ENCODE measurements at places on chromosomes 5 and 9. TPM values are rescaled to one million over a fixed set of nuclear protein-coding genes. Genes with fewer than 3 reads are reported as not detected.

GRCh38 chr9:130301483-130302286 is 36.1 kb downstream of the HMCN2 start:
- no peak for DNase-seq

- no peak for DNase-seq
These were observed 84.2 kb downstream of the YIPF5 start for GRCh38 chr5:144086295-144086694.

DNA sequence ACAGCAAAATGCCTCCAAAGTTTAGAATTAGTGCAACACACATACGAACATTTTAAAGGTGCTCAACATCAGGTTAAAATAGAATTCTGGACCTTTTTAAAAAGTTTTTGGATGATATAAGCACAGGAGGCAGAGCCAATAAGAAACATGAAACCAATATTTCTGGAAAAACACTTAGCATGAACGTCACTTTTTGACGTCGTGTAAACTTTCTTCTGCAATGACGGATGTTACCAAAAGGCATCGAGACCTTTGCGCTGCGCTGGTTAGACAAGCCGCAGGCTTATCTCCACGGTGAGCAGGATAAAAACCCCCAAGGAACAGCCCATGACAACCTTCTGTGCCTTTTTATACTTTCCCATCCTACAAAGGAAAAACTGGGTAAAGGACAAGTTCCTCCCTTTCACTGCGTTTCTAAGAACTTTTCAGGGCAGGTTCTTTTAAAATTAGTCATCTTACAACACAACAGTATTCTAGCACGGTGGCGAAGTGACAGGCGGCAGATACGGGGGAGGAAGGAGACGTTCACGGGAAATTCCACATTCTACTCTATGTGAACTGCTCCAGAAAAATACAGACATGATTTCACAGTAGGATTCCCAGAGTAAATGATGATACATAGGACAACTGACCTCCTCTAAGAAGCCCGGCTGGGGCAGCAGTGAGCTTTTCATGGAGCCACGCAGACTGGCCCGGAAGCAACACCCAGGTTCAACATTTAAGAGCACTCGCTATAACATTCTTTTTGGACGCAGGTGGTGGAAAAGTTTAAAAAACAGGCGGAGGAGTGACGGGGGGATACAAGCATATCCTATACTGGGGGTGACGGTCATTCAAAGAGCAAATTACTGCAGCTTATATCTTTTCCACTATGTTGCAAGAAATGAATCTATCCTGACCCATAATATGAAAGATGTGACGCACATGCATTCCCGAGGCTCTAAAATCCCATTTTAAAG is 52.4 kb downstream of the USP20 start:
- no peak for DNase-seq

- DNase-seq: no peak
These were observed 361.0 kb upstream of the CDH6 start for GRCh38 chr5:30832519-30832918.

TPPP gene
- 9.4 TPM for total RNA-seq

DNA sequence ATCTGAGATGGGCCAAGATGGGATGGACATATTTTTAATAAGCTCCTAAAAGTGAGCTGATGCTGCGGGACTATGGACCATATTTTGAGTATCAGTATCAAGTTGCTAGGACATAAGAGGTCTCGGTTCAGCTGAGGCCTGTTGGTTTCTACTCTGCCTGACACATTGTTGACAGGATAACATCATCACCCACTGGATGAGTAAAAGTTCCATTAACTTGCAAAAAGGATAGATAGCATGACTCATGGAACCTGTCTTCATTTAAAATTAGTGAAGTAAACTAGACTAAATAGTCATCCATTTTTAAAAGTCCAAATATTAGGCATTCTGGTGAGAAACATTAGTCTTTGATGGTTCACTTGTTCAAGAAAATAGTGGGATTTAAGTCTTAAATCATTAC is 33.3 kb downstream of the PARP8 start:
- DNase-seq: no peak

GRCh38 chr5:67014191-67014590 is 182.4 kb downstream of the CD180 start:
- DNase-seq: no peak

DNA sequence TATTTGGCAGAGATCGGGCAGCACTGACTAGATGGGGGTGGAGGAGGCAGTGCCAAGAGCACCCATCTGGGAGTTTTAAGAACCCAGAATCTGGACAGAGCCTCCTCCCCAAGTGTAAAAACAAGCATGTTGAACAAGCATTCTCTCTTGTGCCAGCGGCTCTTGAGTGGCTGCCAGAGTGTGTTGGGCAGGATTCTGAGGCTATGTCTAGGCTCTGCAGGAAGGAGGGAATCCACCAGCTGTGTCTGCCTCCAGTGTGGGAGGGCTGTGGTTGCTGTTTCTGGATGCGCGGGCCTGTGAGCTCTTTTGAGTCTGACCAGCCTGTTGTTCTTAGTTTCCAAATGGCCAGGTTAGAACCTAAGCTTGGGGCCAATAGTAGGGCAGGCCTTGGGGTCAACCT is 39.8 kb downstream of the HMCN2 start:
- DNase-seq: no peak

DNA sequence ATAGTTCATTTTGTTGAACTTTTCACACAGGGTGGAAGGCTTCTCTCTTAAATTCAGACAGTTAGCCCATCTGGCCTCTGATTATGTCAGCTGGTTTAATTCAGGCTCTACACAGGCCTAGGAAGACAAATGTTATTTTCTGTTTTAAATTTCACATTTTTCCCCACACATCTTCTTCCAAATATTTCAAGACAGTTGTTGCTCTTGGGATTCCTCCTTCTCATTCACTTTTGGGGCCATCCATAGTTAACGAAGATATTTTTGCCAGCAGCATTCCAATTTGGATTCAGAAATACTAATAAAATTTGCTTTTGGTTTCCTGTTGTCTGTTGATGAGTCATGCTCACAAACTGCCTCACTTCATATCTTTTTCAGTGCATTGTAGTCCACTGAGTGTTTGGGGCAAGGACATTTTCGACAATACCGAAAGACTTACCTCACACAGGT is 475.4 kb downstream of the DMAC1 start:
- DNase-seq: no peak

- DNase-seq: peak; percentile 59
These were observed 141.6 kb upstream of the SPRY4 start for GRCh38 chr5:142466195-142466971.

GRCh38 chr5:109035436-109035835 is 287.7 kb downstream of the FER start:
- no peak for DNase-seq

DNA sequence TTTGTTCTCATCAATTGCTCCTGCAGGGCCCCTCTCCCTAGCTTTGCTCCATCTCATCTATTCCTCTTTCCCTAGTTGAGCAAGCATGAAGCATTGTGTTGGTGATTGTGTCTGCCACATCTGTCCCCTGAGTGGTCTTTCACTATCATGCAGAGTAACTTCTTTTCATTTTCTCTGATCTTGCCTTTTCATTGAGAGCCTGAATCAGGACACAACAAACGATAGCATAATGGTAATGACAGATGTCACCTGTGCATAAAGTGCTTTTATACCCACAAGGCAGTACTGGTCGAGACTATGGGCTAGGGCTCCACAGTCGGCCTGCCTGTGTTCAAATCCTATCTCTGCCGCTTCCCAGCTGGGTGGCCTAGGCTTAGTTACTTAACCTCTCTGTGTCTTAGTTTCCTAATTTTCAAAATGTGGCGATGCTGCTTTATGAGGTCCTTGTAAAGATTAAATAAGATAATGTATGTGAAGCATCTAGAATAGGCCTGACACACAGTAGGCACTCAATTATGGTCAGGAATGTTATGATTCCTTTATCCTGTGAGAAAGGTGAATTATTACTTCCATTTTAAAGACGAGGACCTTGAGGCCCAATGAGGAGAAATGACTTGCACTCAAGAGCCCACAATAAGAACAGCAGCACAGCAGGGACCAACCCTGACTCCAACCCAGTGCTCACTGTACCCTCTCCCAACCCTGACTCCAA is 137.1 kb upstream of the ZNF618 start:
- DNase-seq: no peak

SH3GL2 gene
- total RNA-seq: not detected

DNA sequence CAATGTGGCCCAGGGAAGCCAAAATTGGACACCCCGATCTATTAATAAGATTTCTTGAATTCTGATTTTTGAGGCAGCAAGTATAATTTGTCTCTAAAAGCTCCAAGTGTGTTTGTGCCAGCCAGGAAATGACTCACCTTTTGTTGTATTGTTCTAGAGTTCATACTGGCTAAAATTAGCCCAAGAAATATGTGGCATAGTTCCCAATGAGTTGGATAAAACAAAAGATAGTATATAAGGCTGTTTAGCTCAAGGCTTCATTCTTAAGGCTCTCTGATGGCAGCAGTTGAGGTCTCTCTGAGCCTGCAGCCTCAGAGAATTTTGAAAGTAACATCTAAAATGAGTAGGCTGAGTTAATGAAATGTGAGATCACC is 21.6 kb downstream of the HMGXB3 start:
- no peak for DNase-seq

GRCh38 chr9:100186356-100186755 is 87.3 kb downstream of the INVS start:
- no peak for DNase-seq

- DNase-seq: peak; percentile 24
These were observed 835.9 kb upstream of the ZNF608 start for GRCh38 chr5:125582352-125582751.

ST8SIA4 gene
- 0.68 TPM for total RNA-seq

- DNase-seq: no peak
These were observed 27.5 kb downstream of the ADGRD2 start for GRCh38 chr9:124477648-124478285.

- no peak for DNase-seq
These were observed 44.3 kb downstream of the GARNL3 start for GRCh38 chr9:127308652-127309434.

- peak; percentile 25 for DNase-seq
These were observed 25.2 kb downstream of the FXN start for GRCh38 chr9:69060766-69061165.

DNA sequence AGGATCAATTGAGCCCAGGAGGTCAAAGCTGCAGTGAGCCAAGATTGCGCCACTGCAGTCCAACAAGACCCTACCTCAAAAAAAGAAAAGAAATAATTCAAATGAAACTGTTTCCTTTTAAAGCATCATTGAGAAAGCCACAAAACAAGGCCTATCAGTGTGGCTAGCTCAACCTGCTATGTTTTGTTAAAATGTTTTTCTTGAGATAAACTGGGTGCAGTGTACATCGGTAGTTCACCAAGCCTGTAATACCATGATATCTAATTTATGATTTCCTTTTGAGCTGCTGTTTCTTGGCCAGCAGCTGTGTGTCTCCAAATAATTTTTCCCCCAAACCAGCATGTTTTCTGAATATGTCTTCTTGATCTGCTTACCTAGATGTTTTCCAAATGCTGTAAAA is 97.3 kb upstream of the GOLGA1 start:
- no peak for DNase-seq

DNA sequence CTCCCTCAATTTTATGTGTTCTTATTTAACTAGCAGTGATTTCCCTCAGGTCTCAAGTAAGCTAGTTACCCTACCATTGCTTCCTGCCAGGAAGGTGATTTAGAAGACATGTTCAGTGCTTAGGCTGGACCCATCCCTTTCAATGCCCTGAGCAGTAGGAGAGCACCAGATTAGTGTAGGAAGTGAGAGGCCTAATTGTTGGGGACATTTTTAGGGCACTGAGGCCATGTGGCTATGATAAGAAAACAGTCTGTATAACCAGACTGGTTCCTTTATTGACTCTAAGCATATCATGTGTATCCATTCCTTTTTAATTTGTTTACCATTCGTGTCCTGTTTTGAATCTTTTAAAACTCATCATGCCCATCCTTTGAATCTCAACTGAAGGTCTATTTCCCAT is 312.3 kb upstream of the PRR16 start:
- no peak for DNase-seq

SAPCD2 gene
- 18.4 TPM for total RNA-seq

- no peak for DNase-seq
These were observed 2.7 kb downstream of the DYNC2I2 start for GRCh38 chr9:128653908-128654307.

- no peak for DNase-seq
These were observed 333.4 kb downstream of the ICE1 start for GRCh38 chr5:5755888-5756287.

- DNase-seq: peak; percentile 69
These were observed 20.4 kb downstream of the GNPDA1 start for GRCh38 chr5:141992349-141992963.

DNA sequence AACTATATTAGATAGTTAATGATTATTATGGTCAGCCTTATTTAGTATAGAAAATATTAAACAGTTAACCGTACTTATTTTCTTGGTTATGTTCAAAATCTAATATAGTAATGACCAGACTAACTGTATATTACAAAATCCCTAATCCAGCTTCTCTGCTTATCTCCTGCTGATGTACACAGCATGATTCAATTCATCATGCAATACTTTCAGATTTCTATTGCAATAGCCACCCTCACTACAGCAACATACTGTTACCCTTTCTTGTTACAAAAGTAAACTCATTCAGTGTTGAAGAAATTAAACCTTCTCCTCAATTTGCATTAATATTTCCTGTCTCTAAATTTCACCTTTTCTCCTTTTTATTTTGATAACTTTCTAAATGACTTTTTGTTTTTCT is 1375.0 kb upstream of the NUDT12 start:
- DNase-seq: no peak

DNA sequence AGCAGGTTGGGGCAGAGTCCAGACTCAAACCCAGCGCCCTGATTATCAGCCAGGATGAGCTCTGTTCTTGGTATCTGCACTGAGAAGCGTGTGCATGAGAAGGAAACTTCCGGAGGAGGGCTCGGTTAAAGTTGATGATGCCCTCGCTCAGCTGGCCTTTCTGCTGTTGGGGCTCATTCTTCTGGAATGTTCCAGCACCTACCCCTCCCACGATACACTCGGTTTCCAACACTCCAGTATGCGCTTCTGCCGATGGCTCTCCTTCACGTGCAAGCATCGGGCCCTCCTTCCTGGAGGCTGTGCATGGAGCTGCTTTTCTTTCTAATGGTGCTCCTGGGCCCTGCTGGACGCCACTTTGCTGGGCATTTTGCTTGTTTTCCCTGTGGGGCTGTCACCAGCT is 134.0 kb downstream of the RXRA start:
- no peak for DNase-seq

DNA sequence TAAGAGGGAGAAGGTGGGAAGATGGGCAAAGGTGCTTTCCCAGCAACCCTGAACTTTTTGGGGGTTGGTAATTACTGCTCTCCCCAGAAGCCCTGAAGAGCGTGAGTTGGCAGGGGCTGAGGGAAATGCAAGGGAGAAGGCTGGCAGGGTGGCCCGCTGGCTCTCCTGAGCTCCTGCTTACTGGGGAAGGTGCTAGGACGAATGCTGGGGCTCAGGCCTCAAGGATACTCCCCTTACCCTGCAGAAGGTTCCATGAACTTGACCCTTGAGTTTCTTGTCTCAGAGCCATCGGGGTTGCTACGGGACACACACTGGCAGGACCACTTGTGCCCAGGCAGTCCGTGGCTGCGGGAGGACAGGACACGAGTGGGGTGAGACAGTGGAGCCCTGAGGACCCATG is 1.2 kb downstream of the FAM163B start:
- DNase-seq: no peak

NR6A1 gene
- 3.1 TPM for total RNA-seq

CDC20B gene
- not detected for total RNA-seq

- no peak for DNase-seq
These were observed 49.2 kb upstream of the FBXL17 start for GRCh38 chr5:108430931-108431608.

UBLCP1 gene
- 16.8 TPM for total RNA-seq

TMEM245 gene
- total RNA-seq: 55.1 TPM

GRCh38 chr9:2173170-2173569 is 158.0 kb downstream of the SMARCA2 start:
- no peak for DNase-seq

GRCh38 chr5:98772415-98773213 is 849 bp upstream of the RGMB start:
- DNase-seq: peak; percentile 69

- DNase-seq: no peak
These were observed 483.4 kb downstream of the ZNF608 start for GRCh38 chr5:124262991-124263571.

Data from lower leg skin (tissue), 4 donors.